ENCODE measurements at places on chromosomes 1 and 21.

GRCh38 chr1:156089704-156090103 lies 7.4 kb upstream of the MEX3A start:
- no peak for DNase-seq

- no peak for DNase-seq
These were observed 1.8 kb downstream of the NPPA start for GRCh38 chr1:11845641-11846335.

DNA sequence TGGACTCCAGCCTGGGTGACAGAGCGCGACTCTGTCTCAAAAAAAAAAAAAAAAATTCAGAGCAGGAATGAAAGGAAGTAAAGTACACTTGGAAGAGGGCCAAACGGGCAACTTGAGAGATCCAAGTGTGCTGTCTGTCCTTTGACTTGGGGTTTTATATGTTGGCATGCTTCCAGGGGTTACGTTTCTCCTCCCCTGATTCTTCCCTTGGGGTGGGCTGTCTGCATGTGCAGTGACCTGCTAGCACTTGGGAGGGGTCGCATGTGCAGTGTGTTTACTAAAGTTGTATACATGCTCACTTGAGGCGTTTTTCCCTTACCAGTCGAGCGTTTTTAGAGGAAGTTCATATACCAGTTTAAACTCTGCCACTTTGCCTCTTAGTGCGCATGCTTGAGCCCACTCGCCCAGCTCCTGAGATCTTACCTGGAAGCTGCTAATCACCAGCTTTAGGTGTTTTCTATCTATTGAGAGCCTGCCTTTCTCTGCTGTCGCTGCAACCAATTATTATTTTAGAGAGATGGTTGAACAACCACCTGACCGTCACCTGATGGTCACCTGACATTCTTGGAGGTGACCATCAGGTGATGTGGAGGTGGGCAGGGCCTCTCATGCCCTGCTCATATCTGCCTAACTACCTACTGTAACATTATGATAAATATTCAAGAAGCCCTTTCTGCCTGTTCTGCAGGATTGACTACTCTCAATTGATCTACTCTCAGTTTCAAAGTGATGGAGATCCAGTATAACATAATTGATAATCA lies 140.1 kb downstream of the MACF1 start:
- DNase-seq = no peak

- DNase-seq = no peak
These were observed at the start of gene STUM for GRCh38 chr1:226548256-226549093. Gene STUM (plus strand): TSS chr1:226548764. CDS start chr1:226548905, 141 bp downstream.

- DNase-seq = no peak
These were observed 276.3 kb upstream of the GJB5 start for GRCh38 chr1:34478515-34479076.

DNA sequence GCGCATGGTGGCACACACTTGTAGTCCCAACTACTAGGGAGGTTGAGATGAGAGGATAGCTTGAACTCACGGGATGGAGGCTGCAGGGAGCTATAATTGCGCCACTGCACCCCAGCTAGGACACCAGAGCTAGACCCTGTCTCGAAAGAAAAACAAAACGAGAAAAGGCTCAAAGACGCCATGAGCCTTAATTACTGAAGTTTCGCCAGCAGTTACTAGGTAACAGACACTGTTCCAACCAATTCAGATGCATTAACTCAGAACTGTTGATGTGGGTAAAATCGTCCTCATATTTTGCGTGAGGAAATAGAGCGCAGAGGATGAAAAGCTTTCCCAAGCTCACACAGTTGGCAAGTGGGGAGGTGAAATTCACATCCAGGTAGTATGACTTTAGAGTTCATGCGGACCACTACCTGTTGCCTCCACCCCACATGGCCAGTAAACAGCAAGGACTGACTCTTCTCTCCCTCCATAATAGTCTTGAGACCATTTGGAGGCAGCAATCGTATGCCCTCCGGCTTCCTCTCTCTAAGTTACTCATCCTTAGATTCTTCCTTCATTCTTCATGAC lies 40.1 kb downstream of the INAVA start:
- DNase-seq = no peak

- no peak for DNase-seq
These were observed 67.6 kb downstream of the NR5A2 start for GRCh38 chr1:200095057-200095577.

DNA sequence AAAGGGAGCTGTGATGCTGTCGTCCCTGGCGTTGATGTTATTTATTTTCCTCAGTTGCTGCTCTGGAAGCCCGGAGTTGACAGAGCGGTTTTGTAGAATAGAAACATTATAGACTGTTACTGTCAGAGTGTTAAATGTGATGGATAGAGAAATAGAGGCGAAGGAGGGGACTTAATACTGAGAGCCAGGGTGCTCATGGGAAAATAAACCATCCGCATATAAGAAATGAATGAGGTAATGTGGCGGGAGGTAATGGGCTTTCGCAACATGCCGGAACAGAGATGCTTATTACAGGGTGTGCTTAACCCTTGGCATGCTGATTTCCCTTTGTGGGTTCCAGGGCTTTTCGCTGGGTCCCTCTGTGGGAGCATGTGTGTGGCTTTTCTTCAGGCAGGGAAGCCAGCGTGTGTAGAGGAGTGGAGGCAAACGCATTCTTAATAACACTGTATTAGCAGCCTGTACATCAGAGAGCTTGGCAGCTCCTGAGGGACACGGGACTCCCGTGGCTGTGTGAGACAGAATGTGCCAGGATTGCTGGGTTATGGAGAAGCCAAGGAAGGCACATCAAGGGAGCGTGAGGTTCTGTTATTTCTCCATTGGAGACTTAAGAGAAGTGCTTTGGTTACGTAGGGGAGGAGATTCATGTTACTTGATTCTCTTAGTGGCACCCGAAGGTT lies 141.0 kb downstream of the PBX1 start:
- DNase-seq = no peak

GRCh38 chr1:205248793-205249601 lies 21.3 kb downstream of the TMCC2 start:
- DNase-seq = no peak

GRCh38 chr21:9008636-9009035 lies 1512.7 kb upstream of the TPTE start:
- DNase-seq = no peak

DNA sequence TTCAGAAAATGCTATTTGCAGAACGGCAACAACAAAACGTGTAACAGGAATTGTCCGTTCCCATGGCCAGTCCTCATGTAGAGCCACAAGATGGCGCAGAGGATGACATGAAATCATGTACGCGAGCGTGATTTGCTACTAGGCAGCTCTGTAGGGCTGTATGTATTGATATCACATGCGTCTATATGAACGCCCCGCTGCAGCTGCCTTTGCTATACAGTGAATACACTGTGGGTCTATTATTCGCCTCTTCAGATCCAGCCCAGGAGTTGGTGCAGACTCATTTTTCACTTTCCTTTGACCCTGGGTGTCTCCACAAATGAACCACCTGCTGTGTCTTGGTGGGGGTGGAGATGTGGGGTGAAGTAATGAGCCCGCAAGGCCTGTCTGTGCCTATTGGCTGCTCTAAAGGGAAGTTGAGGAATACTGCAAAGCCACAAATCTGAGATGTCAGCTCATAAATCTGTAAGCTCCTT lies 361.5 kb downstream of the KIF26B start:
- no peak for DNase-seq

- DNase-seq = no peak
These were observed 4.0 kb downstream of the H3-3A start for GRCh38 chr1:226066415-226067078.

DNA sequence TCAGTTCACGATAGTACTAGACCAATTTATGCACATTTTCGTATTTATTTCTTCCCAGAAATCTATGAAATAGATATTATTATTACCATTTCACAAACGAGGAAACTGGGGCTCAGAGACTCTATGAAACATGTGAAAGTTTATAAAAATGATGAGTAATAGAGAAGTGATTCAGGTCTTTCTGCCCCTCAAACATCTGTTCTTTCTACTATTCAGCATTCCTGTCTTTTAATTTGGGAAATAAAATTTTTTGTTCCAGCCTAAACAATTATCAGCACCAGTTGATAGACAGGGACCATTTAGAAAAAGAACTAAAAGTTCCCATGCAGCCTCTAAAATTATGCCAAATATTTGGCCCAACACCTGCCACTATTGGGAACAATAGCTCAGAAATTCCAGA lies 585.1 kb downstream of the PTPRC start:
- no peak for DNase-seq

DNA sequence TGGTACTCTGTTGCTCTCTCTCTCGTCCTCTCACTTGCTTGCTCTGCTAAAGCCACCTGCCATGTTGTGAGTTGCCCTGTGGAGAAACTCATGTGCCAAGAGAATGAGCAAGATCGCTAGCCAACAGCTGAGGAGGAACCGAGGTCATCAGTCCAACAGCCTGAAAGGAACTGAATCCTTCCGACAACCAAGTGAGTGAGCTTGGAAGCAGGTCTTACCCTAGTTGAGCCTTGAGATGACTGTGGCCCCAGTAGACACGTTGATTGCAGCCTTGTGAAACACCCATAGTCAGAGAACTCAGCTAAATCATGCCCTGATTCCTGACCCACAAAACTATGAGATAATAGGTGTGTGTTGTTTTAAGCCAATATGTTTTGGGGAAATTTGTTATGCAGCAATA lies 48.1 kb upstream of the BACH1 start:
- no peak for DNase-seq

DNA sequence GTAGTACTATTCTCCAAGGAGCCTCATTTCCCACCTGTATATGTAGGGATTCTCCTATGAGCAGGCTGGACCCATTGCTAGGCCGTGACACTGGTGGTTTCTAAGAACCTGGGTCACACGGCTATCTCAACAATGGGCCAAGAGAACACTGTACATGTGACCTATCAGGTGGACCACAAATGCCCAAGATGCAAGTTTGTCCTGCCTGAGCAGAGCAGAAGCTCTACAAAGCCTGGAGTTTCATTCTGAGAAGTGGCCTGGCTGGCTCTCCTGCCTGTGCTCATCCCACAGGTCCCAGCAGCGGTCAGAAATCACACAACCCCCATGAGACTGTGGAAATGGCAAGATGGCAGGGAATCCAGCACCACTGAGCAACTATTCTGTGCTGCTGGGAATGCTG lies 17.2 kb downstream of the THEMIS2 start:
- DNase-seq = no peak

DNA sequence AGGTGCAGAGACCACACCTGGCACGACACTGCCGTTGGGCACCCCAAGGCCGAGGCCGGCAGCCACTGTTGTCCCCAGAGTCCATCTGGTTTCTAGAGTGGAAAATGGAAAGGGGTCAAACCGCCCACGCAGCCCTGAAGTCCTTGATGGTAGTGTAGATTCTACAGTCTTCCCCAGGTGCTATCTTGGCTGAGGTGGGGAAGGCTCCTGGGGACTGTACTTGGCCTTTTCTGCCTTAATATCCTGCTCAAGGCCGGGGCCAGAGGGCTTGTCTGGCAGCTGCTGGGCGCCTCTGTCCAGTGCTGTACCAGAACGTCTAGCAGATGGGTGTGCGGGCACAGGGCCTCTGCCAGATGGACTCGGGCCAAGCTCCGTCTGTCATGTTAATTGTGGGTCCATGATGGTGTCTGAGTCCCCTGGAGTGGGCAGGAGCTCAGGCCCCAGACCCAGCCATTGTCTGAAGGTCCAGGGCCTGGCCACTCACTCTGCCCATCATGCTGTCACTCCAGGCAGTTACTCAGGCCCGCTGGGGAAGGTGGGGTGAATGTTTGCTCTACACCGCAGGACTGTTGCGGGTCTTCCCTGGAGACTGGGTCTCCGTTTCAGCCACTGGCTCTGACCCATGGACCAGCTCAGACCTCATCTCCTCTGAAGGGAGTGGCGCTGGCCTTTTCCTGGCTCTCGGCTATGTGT lies 161.9 kb upstream of the COL6A1 start:
- peak; percentile 50 for DNase-seq

DNA sequence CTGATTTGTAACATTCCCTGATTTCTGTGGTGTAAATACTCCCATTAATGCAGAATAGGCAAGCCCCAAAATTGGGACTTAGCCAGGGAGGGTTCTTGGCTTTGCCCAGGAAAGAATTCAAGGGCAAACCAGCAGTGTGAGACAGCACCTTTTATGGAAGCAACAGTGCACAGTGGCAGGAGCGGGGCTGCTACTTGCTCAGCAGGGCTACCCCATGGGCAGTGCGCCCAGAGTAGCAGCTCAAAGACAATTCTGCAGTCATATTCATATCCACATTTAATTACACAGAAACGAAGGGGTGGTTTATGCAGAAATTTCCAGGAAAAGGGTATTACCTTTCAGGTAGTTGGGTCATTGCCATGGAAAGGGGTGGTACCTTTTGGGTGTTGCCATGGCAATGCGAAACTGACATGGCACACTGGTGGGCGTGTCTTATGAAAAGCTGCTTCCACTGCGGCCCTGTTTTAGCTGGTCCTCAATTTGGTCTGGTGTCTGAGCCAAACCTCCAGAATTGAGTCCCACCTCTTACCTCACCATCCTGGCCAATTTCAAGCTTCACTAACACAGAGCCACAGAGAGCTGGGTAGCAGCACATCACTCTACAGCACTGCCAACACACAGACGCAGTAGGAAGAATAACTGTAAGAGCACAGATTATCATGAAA lies 35.9 kb downstream of the FHAD1 start:
- DNase-seq = no peak

DNA sequence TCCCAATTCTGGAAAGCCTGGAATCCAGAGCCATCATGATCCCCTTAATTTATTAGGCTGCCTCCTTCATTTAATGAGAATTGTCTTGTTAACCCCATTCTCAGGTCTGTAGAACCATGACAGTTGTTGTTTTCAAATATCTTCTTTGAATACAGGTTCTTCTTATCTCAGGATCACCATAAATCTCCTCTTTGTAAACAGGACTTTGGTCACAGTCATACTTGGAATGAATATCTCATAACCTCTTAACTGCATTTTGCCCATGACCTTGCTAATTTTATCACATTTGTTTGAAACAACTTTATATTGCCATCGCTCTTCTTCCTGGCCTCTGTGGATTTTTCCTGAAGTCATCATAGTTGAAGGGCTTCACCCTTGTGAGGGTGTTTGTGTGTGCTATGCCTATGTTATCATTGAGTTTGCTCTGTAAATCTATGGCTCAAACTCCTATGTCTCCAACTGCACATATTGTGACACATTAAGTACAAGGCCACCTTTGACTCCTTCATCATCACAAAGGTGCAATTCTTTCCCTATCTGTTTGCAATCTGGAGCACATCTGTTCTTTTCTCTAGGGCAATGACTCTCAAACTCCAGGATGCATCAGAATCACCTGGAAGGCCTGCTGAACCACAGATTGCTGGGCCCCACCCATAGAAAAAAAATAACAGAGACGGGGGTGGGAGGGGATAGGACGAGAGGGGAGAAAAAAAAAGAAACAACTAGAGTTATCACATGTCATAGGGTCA lies 54.2 kb downstream of the FCRL5 start:
- no peak for DNase-seq

GRCh38 chr21:26840201-26840600 lies 5.0 kb downstream of the ADAMTS1 start:
- DNase-seq = no peak

- no peak for DNase-seq
These were observed 78.3 kb downstream of the NIBAN1 start for GRCh38 chr1:184896000-184896399.

GRCh38 chr1:27234049-27234882 lies at the start of gene WDTC1:
Gene WDTC1 (plus strand): TSS chr1:27234632. CDS start chr1:27261055, 26,423 bp downstream.
- DNase-seq = peak; percentile 85

- no peak for DNase-seq
These were observed 1.0 kb downstream of the ZBTB17 start for GRCh38 chr1:15974855-15975254.

- no peak for DNase-seq
These were observed 59.9 kb downstream of the CYYR1 start for GRCh38 chr21:26513212-26513611.

GRCh38 chr1:211632808-211633523 lies 42.5 kb downstream of the NEK2 start:
- no peak for DNase-seq

- no peak for DNase-seq
These were observed 139.9 kb downstream of the NFIA start for GRCh38 chr1:61222240-61222639.

- DNase-seq = peak; percentile 35
These were observed 7.0 kb downstream of the KCNAB2 start for GRCh38 chr1:6052543-6053205.

Measured in SHP77 treated with DMSO at 0.1 percent for 48 hours (cell line).